ENCODE measurements at places on chromosomes 2 and 18.

- no peak for DNase-seq
Observed at GRCh38 chr2:586641-587076, 90.5 kb downstream of the TMEM18 start.

- no peak for DNase-seq
Observed at GRCh38 chr2:209460151-209460761, 36.4 kb downstream of the MAP2 start.

DNA sequence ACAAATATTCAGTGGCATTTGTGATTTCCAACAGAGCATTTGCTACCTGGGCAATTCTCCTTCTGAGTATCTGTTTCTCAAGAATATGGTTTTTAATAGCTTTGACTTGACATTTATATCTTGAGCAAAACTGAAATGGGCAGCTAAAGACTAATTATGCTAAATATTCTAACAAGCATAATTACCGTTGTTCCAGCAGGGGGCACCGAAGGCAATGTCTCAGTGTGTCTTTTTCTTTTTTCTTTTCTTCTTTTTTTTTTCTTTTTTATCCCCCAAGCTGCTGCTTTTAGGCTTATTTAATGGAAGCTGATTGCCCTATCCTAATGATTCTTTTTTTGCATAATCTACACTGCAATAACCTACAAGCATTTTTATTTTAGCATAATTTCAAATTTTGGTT lies 138.9 kb upstream of the NABP1 start:
- DNase-seq, result no peak

GRCh38 chr2:36680012-36680411 lies 16.5 kb upstream of the VIT start:
- no peak for DNase-seq

DNA sequence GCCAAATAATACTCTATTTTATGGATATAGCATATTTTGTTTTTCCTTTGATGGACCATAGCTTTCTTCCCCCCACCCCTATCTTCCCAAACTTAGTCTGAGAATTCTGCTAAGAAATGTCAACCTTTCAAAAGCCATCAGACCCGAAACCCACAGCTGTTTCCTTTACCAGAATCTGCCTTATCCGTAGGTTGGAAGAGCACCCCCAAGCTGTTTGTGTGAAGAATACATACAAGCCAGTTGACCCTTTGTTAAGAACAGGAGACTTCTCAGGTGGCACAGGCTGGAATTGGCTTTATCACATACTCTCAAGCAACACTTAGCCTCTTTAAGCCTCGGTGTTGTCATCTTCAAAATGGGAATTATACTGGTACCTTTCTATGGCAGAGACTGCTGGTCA lies 135.1 kb downstream of the ACTR3 start:
- DNase-seq, result no peak

Measured in activated CD8-positive, alpha-beta memory T cell treated with anti-CD3 and anti-CD28 coated beads for 24 hours (primary cell).